Stromal cell of bone marrow (primary cell): ENCODE measurements at places on chromosomes 1 and 21.

DNA sequence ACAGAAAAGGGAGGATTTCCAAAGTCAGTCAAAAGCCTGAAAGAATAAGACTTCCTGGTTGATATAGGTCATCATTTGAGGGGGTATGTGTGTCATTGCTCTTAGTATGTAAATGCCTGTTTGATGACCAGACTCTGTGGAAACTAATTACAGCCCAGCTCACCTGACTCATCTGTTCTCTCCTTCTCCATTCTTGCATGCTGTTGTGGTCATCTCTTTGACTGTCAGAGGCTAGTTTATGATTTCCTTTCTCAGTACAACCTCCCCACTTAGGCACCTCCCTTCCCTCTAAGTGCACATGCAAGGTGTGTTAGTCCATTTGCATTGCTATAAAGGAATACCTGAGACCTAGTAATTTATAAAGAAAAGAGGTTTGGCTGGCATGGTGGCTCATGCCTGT lies 2.4 kb upstream of the C1orf116 start:
- DNase-seq, result no peak

DNA sequence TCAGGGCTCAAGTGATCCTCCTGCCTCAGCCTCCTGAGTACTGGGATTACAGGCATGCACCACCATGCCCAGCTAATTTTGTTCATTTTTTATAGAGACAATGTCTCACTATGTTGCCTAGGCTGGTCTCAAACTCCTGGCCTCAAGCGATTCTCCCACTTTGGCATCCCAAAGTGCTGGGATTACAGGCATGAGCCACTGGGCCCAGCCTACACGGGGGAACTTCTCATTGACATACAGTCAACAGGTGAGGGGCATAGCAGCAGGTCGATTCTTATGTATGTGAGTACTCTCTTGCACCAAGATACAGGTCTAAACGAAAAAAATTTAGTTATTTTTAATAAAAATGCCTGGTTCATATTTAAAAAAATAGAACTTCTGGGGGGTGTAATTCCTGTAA lies 39.5 kb upstream of the HHAT start:
- no peak for DNase-seq

- DNase-seq, result no peak
Observed at GRCh38 chr1:193626695-193627094, 440.3 kb upstream of the B3GALT2 start.

DNA sequence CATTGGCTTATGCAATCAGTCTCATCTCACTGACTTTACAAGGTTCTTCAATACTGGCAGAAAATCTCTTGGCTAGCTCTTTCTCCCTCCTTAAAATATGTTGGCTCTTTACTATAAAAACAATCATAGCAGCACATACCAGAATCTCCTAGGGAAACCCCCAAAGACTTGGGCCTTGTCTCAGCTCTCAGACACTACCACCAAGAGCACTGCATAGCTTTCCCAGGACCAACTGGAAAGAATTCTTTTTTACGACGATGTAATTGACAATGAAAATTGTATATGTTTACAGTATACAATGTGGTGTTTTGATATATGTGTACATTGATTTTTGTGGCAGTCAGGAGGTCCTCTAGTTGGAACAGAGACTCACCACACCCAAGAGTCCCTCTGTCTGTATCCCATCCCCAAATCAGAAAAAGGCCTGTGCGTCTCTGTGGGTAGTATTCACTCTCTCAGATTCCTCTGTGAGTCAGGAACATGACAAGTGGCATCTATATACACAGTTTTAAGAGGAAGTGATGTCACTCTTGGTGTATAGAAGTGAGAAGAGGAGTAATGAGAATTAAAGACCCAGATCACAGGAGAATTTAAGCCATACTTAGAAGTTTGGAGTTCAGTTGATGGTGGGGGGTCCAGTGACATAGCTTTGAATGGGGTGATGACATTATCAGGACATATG lies 21.1 kb downstream of the SMAP2 start:
- no peak for DNase-seq

GRCh38 chr1:35190784-35191183 lies 2.2 kb downstream of the SFPQ start:
- DNase-seq, result no peak

GRCh38 chr1:207504438-207504837 lies 8.5 kb downstream of the CR1 start:
- DNase-seq, result no peak

- DNase-seq, result no peak
Observed at GRCh38 chr21:32378956-32379355, 13.9 kb downstream of the URB1 start.

DNA sequence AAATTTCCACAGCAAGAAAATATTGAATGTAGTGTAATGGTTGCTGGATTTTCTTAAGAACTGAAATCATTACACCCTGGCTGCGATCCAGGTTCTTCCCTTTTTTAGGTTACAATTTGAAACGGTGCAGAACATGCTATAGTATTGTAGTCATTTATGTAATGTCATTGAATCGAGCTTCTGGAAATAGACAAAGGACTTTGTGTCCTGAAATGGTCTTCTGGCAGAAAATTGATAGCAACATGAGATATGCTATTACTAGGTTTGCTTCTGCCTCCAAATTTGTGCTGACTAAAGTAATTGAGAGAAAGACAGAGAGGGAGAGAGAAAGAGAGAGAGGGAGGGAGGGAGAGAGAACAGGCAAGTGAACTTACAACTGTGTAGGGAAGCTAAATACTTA lies 146.2 kb upstream of the NFIA start:
- DNase-seq, result no peak

DNA sequence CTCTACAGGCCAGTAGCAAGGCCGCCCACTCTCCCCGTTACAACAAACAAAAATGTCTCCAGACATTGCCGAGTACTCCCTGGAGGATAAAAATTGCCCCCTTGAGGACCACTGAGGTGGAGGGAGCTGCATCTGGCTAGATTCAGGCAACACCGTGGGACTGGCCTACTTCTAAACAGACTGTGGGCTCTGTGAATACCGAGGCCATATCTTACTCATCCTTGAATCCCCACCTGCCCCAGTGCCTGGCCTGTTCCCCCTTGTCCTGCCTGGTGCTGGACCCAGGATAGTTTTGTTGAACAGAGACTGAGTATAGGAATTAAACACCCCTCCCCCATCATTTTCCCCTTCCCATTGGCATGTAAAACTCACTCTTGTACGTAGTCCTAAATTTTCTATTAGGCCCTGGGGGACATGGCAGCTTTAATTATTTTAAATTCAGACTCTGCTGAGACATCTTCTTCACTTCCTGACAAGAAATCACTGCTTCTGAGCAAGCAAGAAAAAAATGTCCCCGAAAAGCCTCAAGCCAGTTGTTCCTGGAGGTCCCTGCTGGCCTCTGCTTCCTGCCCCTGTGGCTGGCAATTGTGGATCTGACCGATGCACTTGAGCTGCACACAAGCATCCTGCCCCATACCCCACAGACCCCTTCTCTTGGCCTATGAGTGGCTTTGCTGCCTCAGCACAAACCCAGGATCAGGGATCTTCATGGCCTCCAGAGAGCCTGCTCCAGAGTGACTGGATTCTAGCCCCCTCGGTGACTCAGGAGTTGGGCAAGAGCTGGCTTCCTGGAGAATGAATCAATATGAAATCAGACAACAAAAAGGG lies 111.0 kb downstream of the ACTL8 start:
- DNase-seq, result peak; percentile 92

DNA sequence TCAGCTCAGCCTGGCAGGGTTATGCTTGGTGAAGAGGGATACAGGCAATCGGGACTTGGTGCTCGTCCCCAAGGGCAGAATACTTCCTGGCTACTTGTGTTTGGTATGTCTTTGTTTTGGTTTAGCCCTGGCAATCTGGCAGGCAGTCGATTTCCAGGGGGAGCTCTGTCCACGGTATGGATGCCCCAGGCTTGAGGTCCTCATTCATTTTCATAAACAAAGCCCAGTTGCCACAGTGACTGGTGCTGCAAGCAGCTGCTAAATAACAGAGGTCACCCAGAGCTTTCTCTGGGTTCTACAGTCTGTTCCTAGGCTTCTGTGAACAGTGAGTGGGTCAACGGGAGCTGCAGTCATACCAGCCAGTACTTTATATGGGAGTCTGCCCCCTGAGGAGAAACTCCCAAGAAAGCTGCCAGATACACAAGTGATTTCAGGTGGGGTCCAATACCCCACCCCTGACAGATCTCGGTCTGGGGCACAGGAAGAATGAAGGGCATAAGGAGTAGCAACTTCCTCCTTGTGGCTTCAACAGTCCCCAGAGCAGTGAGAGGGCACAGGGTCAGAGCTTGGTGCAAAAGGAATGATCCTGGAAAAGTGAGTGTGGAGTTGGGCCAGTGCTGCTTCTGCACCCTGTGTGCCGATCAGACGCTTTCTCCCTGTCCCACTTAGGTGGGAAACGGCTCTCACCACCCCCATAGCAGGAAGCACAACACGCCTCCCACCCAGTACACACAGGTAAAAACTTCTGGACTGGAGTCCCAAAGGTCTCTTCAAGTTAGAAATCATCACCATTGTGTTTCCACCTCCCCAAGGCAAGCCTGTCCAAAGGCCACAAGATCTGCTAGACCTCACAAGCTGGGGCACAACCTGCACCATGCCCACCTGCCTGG lies 55.5 kb downstream of the TGFBR3 start:
- peak; percentile 87 for DNase-seq

- peak; percentile 97 for DNase-seq
Observed at GRCh38 chr1:87113313-87113712, 198.9 kb downstream of the HS2ST1 start.

GRCh38 chr1:11675325-11675724 lies 5.6 kb downstream of the MAD2L2 start:
- no peak for DNase-seq

GRCh38 chr1:93079685-93080141 lies 630 bp downstream of the MTF2 start:
- DNase-seq, result no peak

GRCh38 chr1:183937611-183938010 lies 99.9 kb downstream of the COLGALT2 start:
- DNase-seq, result no peak

DNA sequence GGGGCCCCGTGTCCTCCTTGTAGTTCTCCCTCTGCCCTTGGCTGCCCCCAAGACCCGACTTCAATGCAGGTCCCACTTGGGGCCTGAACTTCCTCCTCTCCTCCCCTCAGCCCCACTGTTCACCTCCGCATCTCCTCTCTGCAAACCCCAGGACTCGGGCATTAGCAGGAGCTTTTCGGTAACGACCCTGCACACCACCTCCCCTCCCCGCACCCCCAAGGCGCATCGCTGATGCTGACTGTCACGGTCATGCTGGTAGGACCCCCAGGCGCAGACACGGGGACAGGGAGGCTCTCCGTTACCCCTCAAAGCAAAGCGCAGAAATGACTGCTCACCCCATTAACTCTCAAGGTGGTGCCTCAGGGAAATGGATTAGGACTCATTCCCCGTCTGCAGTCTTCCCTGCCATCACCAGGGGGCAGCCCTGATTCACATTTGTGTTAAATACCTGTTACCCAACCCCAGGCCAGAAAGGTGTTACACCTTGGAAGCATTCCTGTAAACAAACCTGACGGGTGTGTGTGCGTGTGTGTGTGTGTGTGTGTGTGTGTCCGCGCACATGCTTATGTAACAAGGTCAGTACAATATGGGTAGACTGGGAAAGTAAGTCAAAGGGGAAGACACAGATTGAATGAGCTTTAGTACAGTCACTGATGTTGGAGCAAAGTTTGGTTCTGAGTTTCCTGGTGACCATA lies 6.4 kb upstream of the GUCA2B start:
- DNase-seq, result peak; percentile 13

DNA sequence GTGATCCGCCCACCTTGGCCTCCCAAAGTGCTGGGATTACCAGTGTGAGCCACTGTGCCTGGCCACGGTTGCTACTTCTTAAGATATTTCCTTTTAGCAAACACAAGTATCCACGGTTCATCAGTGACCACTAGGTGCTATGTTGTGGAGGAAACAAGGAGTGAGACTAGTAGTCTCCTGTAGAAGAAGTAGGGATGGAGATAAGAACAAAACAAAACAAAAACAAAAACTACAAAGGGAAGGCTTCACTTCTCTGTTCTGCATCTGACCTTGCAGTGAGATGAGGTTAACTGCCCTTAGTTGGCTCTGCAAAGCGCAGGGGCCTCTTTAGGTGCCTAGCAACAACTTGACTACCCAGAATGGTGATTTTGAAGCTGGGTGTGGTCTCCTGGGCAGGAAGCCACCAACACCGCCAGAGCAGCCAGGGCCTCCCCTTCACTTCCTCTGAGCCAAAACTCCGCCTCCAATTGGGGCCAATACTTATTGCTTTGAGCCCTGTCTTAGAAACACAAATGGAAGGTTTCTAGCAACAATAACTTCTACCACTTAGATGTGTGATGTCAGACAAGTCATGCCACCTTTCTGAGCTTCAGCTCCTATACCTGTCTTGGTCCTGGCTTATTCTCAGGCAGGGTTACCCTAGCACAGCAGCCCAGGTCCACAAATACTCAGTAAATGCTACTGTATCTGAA lies 12.8 kb upstream of the CDC42 start:
- peak; percentile 47 for DNase-seq

DNA sequence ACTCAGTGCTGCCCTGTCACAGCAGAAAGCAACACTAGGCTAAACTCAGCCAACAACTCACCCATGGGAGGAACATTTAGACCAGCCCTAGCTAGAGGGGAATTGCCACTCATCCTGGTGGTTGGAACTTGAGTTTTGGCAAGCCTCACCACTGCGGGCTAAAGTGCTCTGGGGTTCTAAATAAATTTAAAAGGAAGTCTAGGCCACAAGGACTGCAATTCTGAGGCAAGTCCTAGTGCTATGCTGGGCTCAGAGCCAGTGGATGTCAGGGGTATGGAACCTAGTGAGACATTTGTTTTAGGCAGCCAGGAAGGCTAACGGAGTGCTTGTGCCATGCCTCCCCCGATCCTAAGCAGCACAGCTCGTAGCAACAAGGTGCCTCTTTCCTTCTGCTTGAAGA lies 78.0 kb downstream of the RGS13 start:
- peak; percentile 6 for DNase-seq

GRCh38 chr1:210527091-210527490 lies 198.4 kb downstream of the HHAT start:
- DNase-seq, result no peak

DNA sequence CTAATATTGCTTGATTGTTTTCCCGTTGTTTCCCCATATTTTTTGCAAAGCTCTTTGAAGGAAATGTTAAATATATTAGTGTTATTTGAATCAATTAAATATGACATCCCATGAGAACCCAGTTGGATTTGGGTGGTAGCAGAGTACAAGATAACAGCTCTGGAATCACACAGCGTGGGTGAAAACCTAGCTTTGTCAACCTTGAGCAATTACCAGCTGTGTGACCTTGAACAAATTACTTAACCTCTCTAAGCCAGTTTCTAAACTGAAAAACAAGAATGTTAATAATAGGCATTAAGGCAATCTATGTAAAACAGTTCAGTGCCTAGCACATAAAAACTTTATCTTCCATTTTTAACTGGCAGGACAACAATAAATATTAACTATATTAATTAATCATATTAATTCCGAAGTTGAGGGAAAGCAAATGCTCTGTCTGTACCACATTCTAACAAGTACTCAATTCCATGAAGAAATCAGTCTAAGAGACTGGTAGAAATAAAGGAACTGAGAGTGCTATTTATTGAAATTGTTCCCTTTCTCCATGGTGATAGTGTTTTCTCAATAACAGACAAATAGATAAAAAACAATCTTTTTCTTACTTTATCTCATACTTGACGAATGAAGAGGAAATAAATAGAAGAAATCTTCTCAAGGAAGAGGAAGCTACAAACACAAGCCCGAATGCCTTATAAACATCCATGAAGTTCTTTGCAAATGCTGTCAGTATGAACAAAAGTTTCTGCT lies 27.0 kb downstream of the DNASE2B start:
- DNase-seq, result no peak

- no peak for DNase-seq
Observed at GRCh38 chr1:29849991-29850757, 613.9 kb downstream of the PTPRU start.
